ENCODE measurements at places on chromosomes 11 and 22. TPM values are rescaled to one million over a fixed set of nuclear protein-coding genes. Genes with fewer than 3 reads are reported as not detected.

The MIOX gene
- total RNA-seq = 0.35 TPM

The GSTT4 gene
- not detected for total RNA-seq

The LRRC32 gene
- total RNA-seq = 0.77 TPM

The C11orf86 gene
- total RNA-seq = not detected

The SCUBE2 gene
- total RNA-seq = 7.5 TPM

- DNase-seq = no peak
Measured at GRCh38 chr11:117281159-117281558, 10.0 kb upstream of the BACE1-AS start.

DNA sequence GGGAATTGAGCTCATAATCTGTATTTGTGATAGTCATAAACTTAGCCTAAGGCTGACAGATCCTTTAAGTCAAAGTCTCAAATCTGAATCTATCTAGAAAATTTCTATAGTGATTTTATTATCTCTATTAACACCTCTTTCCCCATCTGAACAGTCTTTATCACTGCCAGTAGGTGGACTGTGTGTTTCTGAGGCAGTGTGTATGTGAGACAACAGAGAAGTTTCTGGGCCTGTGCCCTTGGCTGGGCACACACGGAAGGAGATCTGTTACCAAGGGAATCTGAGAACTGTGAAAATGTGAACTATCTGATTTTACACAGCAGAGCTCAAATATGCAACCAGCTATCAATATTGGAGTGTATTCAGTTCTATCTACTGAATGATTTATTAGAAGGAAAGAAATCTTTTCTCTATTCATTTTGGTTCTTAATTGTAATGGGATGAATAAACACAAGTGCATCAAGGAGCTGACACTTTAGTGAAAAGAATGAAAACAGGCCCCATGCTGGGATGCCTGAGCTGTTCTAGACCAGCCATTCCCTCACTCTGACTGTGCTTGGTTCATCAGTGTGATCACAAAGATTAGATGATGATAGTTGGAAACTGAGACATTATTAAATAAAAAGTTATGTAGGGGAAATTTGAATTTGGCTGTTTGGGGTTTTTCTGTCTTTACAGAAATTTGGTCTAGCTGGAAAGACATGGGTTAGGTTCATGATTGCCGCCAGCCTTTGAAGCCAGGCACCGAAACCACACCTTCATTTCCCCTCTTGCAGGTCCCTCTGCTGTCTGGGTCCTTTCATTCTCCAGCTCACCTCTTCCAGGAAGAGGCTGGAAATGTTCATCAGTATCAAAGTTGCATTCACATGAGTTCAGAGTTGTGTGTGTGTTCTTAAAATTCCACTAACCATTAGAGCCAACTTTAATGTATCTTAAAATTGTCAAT is 68.1 kb downstream of the LIF start:
- no peak for DNase-seq

DNA sequence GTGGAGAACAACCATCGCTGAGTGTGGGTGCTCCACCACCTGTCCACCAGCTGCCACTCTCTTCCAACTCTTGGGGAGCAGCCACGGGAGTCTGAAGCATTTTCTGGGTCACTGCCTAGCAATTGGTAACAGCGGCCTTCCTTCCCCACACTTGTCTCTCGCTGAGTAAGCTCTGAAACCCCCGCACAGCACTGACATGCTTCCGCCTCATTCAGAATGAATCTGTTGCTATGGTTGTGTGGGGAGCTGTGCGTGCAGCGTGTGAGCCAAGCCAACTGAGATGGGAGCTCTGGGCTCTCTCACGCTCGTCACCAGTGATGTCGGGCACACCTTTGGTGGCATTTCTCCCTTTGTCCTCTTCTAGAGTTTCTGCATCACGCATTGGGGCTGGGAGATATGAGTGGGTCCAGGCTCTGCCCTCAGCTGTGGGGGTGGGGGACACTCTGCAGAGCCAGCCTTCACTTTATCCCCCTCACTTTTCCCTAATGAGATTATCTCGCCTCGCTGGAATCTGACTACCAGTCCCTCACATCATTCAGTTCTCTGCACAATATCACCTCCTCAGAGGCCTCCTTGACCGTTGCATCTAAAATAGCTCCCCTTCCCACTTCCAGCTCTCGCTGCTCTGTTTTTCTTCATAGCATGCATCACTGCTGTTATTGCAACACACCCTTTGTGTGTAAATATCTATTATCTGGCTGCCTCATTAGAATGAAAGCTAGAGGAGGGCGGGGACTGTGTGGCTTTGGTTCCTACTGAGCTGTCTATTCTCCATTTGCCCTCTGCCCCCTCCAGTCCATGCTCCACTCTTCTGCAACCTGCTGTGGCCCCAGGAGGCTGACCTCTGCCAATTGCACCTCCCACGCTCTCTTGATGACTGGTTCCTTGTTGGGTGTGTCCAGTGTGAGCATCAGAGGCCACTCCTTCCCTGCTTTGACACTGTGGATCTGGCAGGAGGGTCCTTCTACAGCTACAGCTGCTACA is 569.9 kb upstream of the CADM1 start:
- peak; percentile 28 for DNase-seq

DNA sequence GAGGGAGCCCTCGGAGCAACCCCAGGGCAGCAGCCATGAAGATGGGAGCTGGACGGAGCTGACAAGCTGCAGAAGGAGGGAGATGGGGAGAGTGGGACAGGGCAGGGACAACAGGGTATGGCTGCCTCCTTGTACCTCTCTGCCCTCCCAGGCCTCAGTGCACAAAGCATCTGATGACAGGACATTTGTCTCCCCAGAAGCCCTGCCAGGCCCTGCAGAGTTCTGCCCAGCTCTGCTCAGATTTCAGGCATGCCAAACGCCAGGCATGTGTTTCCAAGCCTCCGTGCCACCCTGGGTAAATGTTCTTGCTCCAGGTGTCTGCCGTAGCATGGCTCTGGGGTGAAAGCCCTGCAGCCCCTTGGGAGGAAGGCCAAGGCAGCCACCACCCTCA is 1.1 kb upstream of the IFITM10 start:
- DNase-seq = no peak

- DNase-seq = no peak
Measured at GRCh38 chr11:34299284-34299972, 58.4 kb downstream of the ABTB2 start.

DNA sequence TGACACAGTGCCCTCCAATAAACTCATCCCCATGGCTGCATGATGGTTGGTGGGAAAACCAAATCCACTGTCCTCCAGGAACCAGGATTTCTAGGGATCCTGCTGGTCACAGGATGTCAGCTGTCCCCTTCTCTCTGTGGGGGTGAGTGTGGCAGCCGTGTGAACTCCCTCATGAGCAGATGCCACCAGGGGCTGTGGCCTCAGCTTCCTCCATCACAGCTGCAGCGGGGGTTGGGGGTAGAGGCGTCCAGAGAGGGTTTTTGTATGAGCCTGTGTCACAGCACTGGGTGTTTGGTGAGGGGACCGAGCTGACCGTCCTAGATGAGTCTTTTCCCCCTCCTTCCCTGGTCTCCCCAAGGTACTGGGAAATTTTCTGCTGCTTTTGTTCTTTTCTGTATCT is 26.4 kb downstream of the IGLL5 start:
- no peak for DNase-seq

DNA sequence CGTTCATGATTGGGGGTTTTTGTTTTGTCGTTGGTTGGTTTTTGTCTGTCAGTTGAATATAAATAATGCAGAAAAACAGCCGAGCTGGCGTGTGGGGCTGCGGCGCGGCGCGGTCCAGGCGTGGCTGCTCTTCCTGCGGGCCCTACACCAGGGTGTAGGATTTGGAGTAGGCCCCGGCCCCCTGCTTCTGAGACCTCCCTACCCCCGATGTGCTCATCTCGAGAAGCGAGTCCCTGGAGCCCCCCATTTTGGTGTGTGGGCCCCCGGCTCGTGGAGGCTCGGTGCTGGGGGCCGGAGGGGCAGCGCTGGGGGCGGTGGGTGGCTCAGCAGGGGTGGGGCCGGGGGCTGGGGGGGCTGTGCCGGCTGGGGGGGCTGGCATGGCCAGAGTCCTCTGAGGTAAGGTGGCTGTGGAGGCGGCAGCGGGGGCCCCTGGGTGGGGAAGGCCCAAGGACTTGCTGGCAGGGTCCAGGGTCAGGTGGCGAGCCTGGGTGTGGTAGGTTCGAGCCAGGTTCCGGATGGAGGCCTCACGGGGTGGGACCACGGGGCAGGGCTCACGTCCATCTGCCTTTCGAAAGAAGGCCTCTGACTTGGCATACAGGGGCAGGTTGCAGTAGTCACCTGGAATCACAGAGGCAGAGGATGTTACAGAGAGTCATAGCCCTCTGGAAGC is 100.7 kb downstream of the CEP164 start:
- DNase-seq = no peak

DNA sequence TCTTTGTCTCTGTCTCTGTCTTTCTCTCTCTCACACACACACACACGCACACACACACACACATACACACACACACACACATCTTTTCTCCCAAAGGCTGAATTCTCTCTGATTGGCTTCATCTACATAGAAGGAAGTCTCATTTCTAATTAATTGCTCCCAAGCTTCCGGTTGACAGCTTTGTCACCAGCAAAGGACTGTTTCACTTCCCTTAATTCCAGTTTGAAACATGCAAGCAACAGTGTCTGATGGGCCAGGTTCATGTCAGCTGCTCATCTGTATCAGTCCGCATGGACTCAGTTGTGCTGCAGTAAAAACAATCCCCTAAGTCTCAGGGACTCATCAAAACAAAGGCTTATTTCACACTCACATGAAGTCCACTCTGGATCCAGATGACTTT is 16.2 kb upstream of the PVALB start:
- DNase-seq = no peak

DNA sequence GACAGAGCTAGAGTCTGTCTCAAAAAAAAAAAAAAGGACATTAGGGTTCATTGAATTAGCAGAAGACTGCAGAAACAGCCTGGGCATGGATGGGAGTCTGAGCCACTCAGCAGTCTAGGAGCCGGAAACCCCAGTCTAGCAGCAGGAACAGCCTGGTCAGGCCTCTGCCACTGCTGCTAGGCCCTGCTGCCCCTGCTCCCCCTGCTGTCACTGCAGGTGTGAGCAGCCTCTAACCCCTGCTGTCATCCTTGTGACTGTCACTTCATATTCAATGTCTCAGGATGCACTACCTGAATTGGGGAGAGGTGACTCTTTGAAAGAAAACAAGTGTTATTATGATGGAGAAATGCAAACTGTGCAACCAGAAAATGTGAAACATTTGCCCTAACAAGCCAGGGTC is 7.0 kb upstream of the DDX17 start:
- DNase-seq = no peak

DNA sequence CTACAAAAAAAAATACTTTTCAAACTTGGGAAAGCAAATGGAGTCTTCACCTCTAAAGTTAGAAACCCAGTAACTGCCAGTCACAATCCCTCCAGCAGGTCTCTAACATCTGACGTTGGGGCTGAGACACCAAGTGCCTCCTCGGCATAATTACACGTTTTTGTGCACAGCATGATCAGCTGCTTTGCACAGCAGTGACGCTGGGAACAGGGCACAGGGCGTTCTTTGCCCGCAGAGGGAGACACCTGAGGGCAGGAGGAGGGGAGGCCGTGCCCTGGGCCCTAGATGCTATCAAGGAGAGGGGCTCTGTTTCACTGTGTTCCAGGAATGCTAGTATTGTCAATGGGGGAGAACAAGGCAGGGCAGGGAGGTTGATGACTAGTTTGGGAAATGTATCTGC is 120.1 kb downstream of the PARVA start:
- no peak for DNase-seq
